Activated T-helper 1 cell treated with anti-CD3 and anti-CD28 coated beads, Interleukin-12 subunit alpha, Interleukin-12 subunit beta, Interleukin-2, Interleukin-4 antibody, amounts not matched to agents 30 ng/mL and 10 ng/mL and 1 ng/mL, durations not matched to agents 14 hours and 24 hours and 36 hours (primary cell): ENCODE measurements at places on chromosomes 3 and 15. TPM values are rescaled to one million over a fixed set of nuclear protein-coding genes. Genes with fewer than 3 reads are reported as not detected.

DNA sequence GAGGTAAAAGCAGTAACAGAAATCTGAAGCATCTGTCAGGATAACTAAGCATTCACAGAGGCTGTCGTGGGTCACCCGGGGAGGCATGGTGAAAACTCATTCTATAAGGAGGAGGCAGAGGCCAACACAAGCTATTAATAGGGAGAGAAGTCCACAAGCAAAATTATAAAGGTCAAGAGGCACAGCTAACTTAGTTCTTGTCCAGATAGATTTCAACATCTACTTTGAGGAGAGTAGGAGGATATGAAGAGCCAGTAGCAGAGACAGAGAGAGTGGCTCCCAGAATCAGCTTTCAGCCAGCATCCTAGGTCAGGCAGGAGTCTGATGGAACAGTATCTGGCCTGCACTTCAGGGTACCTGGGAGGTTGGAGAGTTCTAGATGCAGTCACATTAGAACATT lies 95.3 kb downstream of the STAC start:
- no peaks in the 10 kb centered on the region for H3K36me3 ChIP-seq
- no peaks in the 10 kb centered on the region for H3K27me3 ChIP-seq
- H3K4me1 ChIP-seq = no peaks in the 10 kb centered on the region

DNA sequence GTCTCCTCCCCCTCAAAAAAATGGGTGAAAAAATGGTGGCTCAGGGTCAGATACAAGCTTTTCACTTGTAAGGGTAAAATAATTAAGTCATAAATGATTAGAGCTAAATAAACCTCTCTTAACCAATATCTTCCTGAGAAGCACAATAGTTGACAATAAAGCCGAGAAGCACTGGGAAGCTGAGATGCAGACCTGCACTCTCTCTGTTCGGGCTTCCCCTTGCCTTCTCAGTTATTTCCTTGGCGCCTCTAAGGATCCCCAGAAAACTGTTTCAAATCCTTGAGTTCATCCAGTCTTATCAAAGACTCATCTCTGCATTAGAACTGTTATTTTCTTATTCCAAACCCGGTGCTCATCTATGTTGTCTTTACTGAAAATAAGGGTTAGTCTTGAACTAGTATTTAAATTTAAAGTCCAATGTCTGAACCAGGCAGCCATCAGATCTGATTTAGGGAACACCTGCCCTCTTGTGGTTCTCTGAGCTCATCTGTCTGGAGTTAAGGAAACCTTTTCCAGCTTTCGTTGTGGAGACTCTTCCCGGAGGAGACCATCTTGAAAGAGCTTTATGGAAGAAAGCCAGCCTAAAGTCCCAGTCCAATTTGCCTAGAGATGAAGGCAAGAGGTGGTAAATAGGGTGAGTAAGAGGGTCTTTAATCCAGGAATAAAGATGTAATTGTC lies 256.4 kb upstream of the MCTP2 start:
- no peak overlapping the region for H3K4me3 ChIP-seq

- no peaks in the 10 kb centered on the region for H3K36me3 ChIP-seq
- DNase-seq = no peak
- H3K27me3 ChIP-seq = no peaks in the 10 kb centered on the region
Observed at GRCh38 chr3:99952306-99952705, 134.6 kb downstream of the CMSS1 start.

GRCh38 chr15:34987609-34988026 lies 469 bp downstream of the ZNF770 start:
- peaks cover 38% of the 10 kb centered on the region for H3K4me1 ChIP-seq
- H3K36me3 ChIP-seq = peaks cover 22% of the 10 kb centered on the region

DNA sequence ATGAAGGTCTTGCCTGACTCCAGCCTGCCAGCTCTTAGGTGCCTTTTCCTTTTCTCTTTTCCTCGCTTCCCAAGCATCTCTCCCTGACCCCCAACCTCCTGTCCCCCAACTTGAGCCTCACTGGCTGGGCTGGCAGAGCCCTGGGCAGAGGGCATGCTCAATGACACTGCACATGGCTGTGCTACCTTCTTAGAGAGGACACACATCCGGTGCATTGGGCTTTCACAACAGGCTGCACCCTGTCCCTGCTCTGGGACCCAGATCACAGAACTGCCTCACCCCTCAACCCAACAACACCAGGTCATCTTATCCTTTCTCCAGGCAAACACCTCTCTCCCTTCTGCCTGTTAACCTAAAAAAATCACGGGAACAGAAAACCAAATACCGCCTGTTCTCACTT lies 7.5 kb upstream of the ANKDD1A start:
- no peak for DNase-seq
- peaks cover 4% of the 10 kb centered on the region for H3K36me3 ChIP-seq
- H3K4me1 ChIP-seq = peaks cover 44% of the 10 kb centered on the region
- H3K27me3 ChIP-seq = peaks cover 11% of the 10 kb centered on the region

DNA sequence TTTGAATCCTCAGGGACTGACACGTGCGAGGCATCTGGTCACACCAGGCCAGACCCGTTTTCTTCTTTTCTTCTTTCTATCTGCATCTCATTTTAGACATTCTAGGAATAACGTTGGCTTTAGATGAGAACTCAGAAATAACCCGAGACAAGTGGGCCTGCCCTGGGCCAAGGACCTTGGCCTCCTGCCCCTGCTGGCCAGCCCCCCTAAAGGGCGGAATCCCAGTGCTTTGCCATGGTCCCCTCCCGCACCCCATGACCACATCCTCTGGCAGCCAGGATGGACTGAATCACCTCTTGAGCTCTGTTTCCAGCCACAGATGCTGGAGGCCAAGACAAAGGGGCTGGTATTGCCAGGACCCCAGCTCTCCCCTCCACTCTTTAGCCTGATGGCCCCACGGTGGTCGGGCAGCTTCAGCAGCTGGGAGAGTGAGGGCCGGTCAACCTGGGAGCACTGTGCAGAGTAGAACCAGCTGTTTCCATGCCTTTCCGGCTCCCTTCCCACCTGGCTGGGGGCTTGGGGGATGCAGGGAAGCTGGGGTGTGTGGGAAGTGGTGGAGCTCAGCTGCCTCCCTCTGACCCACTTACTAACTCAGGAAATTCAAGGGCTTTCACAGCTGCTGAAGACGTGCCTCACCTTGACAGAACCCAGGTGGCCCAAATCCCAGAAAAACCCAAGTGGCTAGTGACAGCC lies 190.9 kb downstream of the FAM43A start:
- H3K4me1 ChIP-seq = peaks cover 6% of the 10 kb centered on the region
- no peaks in the 10 kb centered on the region for H3K36me3 ChIP-seq
- DNase-seq = no peak
- no peak overlapping the region for H3K27ac ChIP-seq
- no peak overlapping the region for H3K4me3 ChIP-seq

DOCK3 gene
- 1.5 and 1.6 TPM in 2 replicates for total RNA-seq

GRCh38 chr3:22536541-22536940 lies 666.6 kb upstream of the UBE2E2 start:
- H3K27ac ChIP-seq = no peak overlapping the region
- H3K36me3 ChIP-seq = no peaks in the 10 kb centered on the region
- no peaks in the 10 kb centered on the region for H3K4me1 ChIP-seq
- no peak overlapping the region for H3K4me3 ChIP-seq
- no peak for DNase-seq

DNA sequence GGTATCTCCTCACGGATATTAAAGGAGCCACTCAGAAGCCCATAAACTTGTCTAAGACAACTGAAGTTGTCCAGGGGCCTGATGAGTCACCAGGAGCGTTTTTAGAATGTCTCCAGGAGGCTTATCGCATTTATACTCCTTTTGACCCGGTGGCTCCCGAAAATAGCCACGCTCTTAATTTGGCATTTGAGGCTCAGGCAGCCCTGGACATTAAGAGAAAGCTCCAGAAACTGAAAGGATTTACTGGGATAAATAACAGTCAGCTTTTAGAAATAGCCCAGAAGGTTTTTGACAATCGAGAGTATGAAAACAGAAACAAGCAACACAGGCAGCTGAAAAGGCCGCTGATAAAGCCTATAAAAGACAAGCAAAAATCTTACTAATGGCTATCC lies 4.1 kb downstream of the DET1 start:
- no peak overlapping the region for H3K27ac ChIP-seq
- no peak overlapping the region for H3K4me3 ChIP-seq
- H3K36me3 ChIP-seq = peaks cover 5% of the 10 kb centered on the region

TTC21A gene
- total RNA-seq = 0.83 and 1.0 TPM in 2 replicates

- DNase-seq = no peak
- H3K27ac ChIP-seq = no peak overlapping the region
- H3K36me3 ChIP-seq = no peaks in the 10 kb centered on the region
- no peaks in the 10 kb centered on the region for H3K27me3 ChIP-seq
- no peaks in the 10 kb centered on the region for H3K4me1 ChIP-seq
Observed at GRCh38 chr3:177977381-177978158, 558.7 kb upstream of the KCNMB2 start.

CCDC33 gene
- total RNA-seq = not detected in 2 replicates

DNA sequence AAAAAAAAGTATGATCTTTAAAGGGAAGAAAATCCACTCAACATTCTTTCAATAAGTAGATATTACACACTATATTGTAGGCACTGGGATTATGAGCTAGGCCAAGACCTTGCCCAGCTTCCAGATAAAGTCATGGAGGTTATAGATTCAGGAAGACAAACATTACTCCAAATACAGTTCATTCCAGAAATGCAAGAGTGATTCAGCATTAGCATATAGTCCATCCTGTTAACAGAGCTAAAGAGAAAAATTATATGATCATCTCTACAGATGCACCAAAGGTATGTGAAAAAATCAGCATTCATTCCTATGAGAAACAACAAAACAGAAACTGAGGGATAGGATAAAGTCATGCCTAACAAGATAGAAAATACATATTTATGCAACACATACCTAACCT lies 42.1 kb upstream of the NSMCE3 start:
- no peak overlapping the region for H3K4me3 ChIP-seq
- DNase-seq = no peak
- peaks cover 6% of the 10 kb centered on the region for H3K27me3 ChIP-seq

GRCh38 chr3:44058022-44058867 lies 183.4 kb upstream of the TOPAZ1 start:
- no peak overlapping the region for H3K4me3 ChIP-seq
- peaks cover 5% of the 10 kb centered on the region for H3K27me3 ChIP-seq
- no peaks in the 10 kb centered on the region for H3K36me3 ChIP-seq
- H3K4me1 ChIP-seq = peaks cover 5% of the 10 kb centered on the region
- no peak overlapping the region for H3K27ac ChIP-seq
- no peak for DNase-seq

- no peak for DNase-seq
- H3K4me3 ChIP-seq = no peak overlapping the region
- no peak overlapping the region for H3K27ac ChIP-seq
- peaks cover 19% of the 10 kb centered on the region for H3K27me3 ChIP-seq
- H3K4me1 ChIP-seq = peaks cover 6% of the 10 kb centered on the region
- no peaks in the 10 kb centered on the region for H3K36me3 ChIP-seq
Observed at GRCh38 chr15:69524296-69524695, 71.7 kb downstream of the RPLP1 start.

- no peaks in the 10 kb centered on the region for H3K36me3 ChIP-seq
- no peak overlapping the region for H3K4me3 ChIP-seq
- H3K27ac ChIP-seq = no peak overlapping the region
- no peaks in the 10 kb centered on the region for H3K27me3 ChIP-seq
- DNase-seq = no peak
Observed at GRCh38 chr3:76812649-76813242, 227.2 kb upstream of the ROBO2 start.

DNA sequence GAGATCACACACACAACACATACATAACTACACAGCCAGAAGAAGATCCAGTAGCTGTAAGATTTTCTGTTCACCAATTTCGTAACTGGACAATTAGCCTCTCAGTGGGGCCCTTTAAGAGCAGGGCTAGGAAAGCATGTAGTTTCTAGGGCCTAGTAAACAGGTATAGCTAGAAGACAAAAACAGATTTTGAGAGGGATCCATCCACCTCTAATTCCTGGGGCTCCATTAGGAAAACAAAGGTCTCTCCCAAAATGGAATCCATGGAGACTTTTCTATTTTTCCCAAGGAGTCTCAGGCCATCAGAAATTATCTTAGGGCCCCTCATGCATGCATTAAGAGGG lies 10.5 kb downstream of the KIF15 start:
- no peaks in the 10 kb centered on the region for H3K27me3 ChIP-seq
- peaks cover 58% of the 10 kb centered on the region for H3K36me3 ChIP-seq
- H3K4me3 ChIP-seq = no peak overlapping the region
- no peaks in the 10 kb centered on the region for H3K4me1 ChIP-seq

GRIP2 gene
- not detected in 2 replicates for total RNA-seq

DNA sequence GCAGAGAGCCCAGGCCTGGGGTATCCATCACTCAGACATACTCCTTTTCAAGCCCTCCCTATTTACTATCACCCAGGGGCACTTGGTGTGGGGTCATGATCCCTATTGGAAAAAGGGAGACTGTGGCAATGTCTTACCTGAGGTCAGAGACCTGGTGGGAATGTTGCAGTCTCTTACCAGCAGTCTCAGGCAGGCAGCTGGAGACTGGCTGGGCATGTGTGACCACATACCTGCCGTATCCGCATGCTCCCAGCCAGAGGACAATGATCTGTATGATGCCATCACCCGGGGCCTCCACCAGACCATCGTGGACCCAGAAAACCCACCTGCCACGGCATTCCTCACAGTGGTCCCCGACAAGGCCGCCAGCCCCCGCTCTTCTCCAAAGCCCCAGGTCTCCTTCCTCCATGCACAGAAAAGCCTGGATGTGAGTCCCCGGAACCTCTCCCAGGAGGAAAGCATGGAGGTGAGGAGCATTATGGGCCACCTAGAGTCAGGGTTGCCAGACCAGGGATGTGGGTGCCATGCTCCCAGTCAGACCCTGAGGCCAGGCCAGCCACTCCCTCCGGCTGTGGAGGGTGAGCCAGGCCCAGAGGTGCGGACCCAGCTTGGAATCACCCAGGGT lies 5.9 kb downstream of the SH2D7 start:
- H3K36me3 ChIP-seq = no peaks in the 10 kb centered on the region
- DNase-seq = no peak
- H3K27me3 ChIP-seq = no peaks in the 10 kb centered on the region
- peaks cover 38% of the 10 kb centered on the region for H3K4me1 ChIP-seq
- H3K4me3 ChIP-seq = no peak overlapping the region

TMEM158 gene
- 0.26 and 0.61 TPM in 2 replicates for total RNA-seq

GRCh38 chr15:67172172-67172571 lies 82.3 kb downstream of the AAGAB start:
- H3K4me1 ChIP-seq = peaks cover 85% of the 10 kb centered on the region
- DNase-seq = no peak
- no peaks in the 10 kb centered on the region for H3K27me3 ChIP-seq
- H3K27ac ChIP-seq = peak overlapping the region; percentile 74

- no peak overlapping the region for H3K27ac ChIP-seq
- H3K4me3 ChIP-seq = no peak overlapping the region
- no peaks in the 10 kb centered on the region for H3K4me1 ChIP-seq
- DNase-seq = no peak
- H3K27me3 ChIP-seq = no peaks in the 10 kb centered on the region
- H3K36me3 ChIP-seq = no peaks in the 10 kb centered on the region
Observed at GRCh38 chr15:64285871-64286270, 70.1 kb downstream of the CSNK1G1 start.
